Stimulated activated CD8-positive, alpha-beta memory T cell treated with anti-CD3 and anti-CD28 coated beads, Interleukin-15, amount 100 ng/mL, for 48 hours (primary cell): ENCODE measurements at places on chromosomes 16 and 17.

GRCh38 chr16:48365601-48366164 is 19.5 kb downstream of the SIAH1 start:
- DNase-seq, result peak; percentile 78

DNA sequence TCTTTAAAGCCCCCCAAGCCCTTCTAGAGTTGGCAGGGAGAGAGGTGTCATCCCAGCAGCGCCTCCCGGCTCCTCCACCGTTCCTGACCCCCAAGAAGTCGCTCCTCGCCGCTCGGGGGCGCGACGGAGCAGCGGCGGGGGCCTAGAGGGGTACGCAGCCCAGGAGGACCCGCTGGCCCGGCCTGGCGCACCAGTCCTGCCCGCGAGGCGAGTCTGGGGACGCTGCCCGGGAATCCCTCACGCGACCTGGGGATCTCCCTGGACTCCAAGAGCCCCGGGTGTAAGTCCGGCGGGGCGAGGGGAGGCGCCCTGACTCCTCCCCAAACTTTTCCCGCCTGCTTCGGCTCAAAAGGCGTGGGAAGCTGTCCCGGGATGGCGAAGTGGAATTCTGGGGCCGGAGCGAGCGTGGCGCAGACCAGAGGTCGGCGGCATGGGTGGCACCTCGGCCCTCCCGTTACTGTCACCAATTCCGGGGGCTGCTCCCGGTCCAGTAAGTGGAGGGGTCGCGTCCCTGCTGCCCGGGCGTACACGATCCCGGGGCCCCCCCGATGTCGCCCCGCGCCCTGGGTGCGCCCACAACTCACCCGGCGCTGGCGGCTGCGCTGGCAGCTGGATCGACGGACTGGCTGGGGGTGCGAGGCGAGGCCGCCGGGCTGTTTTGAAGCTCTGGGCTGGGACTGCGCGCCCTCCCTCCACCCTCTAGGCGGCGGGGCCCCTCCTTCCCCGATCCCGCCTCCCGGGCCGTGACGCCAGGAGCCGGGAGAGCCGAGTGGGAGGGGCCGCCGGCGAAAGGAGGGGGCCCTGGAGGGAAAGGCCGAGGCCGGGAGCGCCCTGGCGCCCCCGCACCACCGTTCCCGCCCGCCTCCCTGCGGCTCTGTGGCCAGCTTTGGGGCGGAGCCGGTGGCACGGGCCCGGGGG is at the start of gene EMP2:
Gene EMP2, minus strand, starts transcription at position 634 of the 918 bp plus-strand sequence. CDS start 32,981 bp downstream, outside the sequence.
- no peak for DNase-seq

DNA sequence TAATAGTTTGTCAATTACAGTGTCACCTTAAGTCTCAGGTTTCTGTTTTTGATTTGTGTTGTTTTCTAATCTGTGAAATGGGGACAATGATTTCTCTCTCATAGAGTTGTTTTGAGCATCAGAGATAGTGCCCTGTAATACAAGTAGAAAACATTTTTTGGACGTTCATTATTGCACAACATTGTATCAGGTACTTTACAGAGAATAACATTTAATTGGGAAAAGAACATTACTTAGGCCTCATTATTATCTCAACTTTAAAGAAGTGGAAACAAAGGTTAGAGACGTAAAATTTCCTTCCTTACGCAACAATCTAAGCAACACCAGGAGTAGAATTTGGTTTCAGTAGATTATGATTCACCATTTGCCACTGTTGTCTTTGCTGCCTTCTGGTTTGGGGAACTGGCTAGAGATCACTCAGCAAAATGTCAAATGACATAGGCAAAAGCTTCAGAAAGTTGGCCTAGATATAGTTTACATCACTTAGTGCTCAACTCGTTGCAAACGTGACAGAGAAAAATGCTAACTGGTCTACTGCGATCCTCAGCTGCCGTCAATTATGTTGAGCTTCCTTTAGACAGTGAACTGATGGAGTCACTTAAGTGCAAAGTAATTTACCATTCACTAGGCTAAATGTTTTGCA is 1026.8 kb downstream of the CDH11 start:
- no peak for DNase-seq

DNA sequence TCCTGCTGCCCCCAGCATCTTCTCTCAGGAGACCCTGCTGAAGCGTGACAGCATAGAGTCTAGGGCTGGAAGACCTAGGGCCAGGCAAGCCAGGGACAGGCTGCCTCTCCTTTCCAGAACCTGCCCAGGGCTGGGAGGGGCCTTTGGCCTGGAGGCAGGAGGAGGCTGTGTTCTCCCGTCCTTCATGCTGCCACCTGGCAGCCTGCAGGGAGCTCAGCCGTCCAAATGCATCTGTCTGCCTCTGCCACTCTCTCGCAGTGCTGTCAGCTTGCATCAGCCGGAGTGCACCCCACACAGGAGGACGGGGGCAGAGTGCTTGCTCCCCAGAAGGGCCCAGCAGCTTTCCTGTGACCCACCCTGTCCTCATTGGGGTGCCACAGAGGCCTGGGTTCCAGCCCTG is 31.3 kb downstream of the ARHGAP23 start:
- no peak for DNase-seq

DNA sequence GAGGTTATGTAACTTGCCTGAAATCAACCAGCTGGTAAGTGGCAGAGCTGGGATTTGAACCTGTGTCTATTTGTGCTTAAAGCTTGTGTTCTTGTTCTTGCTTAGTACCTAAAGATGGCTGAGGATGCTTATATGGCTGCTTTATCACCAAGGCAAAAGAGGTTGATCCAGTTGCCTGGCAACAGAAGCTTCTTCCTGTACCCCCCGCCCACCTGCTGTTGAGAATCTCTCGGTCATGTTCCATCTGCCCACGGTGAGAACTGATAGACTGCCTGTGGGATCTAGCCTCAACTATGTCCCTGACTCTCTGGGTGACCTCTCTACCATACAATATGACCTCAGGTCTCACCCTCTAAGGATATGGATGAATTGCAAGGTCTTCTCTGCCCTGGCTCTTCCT is 60.7 kb downstream of the ABCC6 start:
- DNase-seq, result no peak

- no peak for DNase-seq
These were observed 11.1 kb upstream of the TFAP4 start for GRCh38 chr16:4283939-4284338.

GRCh38 chr16:48188449-48189102 is 32.8 kb upstream of the ABCC12 start:
- no peak for DNase-seq

GRCh38 chr16:24815021-24815420 is 30.7 kb upstream of the SLC5A11 start:
- DNase-seq, result no peak

DNA sequence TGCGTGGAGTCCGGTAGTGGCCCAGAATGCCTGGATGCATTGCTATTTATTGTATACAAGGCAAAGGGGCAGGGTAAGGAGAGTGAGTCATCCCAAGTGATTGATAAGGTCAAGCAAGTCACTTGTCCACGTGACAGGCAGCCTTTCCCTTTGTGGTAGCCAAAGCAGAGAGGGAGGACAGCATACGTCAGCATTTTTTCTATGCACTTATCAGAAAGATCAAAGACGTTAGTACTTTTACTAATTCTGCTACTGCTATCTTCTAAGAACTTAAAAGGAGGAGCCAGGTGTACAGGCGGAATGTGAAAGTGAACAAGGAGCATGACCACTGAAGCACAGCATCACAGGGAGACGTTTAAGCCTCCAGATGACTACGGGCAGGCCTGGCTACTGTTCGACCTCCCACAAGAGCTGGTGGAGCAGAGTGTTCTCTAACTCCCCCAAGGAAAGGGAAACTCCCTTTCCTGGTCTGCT is 47.9 kb upstream of the ARL4D start:
- no peak for DNase-seq

- DNase-seq, result no peak
These were observed 11.5 kb downstream of the HAS3 start for GRCh38 chr16:69116906-69117305.

DNA sequence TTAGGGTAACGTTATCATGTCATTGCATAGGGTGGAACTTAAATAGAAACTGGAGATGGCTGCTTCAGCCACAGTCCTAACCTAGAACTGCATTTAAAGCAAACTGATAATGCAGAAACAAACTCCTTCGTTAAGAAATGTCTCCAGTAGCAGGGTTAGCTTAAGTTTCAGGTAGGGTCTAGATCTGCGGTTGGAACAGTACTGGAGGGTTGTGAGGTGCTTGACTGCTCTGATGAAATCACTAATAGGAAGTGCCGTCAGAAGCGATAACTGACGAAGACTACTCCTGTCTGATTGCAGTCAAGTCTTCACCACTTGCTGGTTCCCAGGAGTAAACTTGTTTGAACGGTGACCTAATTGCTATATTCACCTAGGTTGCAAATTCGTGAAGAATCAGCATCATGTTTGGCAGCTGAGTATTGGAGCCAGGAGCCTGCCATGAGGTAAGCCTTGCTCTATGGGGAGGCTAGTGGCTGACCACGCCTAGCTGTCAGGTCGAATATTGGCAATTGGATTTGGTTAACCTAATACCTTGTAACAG is 24.5 kb downstream of the TRPV2 start:
- DNase-seq, result no peak

DNA sequence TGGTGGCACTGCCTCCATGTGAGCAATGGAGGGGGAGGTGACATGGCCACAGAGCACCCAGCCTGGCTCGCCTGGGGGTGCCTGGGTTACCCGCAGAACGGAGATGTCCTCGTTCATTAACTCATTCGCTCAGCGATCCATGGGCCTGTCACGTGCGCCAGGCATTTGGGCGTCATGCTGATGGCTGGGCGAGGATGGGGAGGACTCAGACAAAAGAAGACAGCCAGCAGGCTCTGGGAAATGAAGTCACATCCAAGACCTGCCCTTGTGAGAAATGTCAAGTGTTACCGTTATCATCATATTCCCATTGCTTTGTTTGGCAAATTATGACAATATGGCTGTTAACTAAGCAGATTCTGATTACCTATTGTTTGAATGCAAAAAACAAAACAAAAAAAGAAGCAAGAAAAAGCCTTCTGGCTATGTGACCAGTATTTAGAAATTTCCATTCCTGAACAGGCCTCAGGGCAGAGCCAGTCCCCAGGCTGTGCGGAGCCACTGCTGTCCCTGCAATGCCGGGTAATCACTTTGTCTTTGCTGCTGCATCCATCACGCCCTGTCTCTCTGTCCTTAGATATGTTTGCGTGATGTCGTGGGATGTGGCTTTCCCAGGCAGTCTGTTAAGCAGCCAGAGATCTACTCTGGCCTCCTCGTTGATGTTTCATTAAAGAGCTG is 57.9 kb downstream of the CMIP start:
- DNase-seq, result no peak

GRCh38 chr17:73194514-73195222 is 1.8 kb downstream of the COG1 start:
- no peak for DNase-seq

DNA sequence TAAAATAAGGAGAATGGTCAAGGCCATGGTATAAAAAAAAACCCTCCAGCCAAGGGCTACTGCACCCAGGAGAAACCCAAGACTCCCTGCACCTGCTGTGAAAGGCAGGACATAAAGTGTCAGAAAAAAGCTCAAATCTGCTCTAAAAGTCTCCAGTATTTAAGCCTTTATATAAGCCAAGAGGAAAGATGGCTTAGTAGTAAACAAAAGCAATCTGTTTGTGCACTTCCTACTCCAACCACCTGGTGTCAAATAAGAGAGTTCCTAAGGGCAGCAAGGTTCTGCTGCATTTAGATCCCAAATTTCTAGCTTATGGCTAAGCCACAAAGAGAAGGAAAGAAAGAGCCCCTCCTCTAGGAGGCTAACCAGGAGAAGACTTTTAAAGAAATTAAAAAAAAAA is 20.6 kb downstream of the ACSM1 start:
- DNase-seq, result no peak
